ENCODE measurements at places on chromosomes 5 and 9. TPM values are rescaled to one million over a fixed set of nuclear protein-coding genes. Genes with fewer than 3 reads are reported as not detected.

POLK gene
- 10.4 TPM for total RNA-seq

BARHL1 gene
- total RNA-seq: not detected

GLDC gene
- 13.3 TPM for total RNA-seq

EDIL3 gene
- total RNA-seq: 0.16 TPM

C5orf58 gene
- not detected for total RNA-seq

PCDHAC2 gene
- total RNA-seq: 4.4 TPM

CCDC152 gene
- not detected for total RNA-seq

SH2D3C gene
- 0.15 TPM for total RNA-seq

C9 gene
- total RNA-seq: not detected

NIPAL4 gene
- total RNA-seq: 13.5 TPM

GPR21 gene
- total RNA-seq: not detected

HAVCR2 gene
- total RNA-seq: 0.34 TPM

SPATA24 gene
- 5.6 TPM for total RNA-seq

ECPAS gene
- 37.5 TPM for total RNA-seq

TRIP13 gene
- 71.3 TPM for total RNA-seq

SPOCK1 gene
- total RNA-seq: 13.9 TPM

AFAP1L1 gene
- total RNA-seq: 13.1 TPM

ACOT12 gene
- total RNA-seq: not detected

CAMK4 gene
- 0.20 TPM for total RNA-seq

DPYSL3 gene
- total RNA-seq: 20.4 TPM

FAM13B gene
- 12.1 TPM for total RNA-seq

CNTLN gene
- 6.0 TPM for total RNA-seq

ZDHHC11B gene
- total RNA-seq: 1.5 TPM

CENPH gene
- total RNA-seq: 29.3 TPM

GZMA gene
- not detected for total RNA-seq

Data from A549 treated with Mapracorat at 1 μM for 4 hours (cell line).